ENCODE measurements at places on chromosomes 12 and 14.

- DNase-seq, result no peak
Observed at GRCh38 chr12:87254381-87255030, 774.7 kb downstream of the C12orf50 start.

DNA sequence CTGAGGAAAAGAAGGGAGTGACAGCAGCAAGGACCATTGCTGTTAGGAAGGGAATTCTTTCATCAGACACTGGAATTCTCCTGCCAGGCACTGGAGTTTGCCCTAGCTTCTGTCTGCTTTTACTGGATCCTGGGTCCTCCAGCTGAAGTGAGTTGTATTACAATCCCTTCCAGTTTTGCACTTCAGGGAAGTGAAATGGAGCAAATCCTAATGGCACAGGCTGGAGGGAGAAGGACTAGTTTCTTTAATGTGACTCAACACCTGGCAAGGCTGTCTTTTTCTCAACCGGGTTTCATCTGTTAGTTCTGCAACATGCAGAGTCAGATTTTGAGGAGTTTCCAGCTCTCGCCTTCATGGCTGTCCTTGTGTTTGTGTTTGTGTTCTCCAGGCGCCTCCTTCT, 45.8 kb downstream of the ETV6 start:
- DNase-seq, result no peak

GRCh38 chr14:94364037-94364436, 24.4 kb downstream of the SERPINA1 start:
- DNase-seq, result no peak

DNA sequence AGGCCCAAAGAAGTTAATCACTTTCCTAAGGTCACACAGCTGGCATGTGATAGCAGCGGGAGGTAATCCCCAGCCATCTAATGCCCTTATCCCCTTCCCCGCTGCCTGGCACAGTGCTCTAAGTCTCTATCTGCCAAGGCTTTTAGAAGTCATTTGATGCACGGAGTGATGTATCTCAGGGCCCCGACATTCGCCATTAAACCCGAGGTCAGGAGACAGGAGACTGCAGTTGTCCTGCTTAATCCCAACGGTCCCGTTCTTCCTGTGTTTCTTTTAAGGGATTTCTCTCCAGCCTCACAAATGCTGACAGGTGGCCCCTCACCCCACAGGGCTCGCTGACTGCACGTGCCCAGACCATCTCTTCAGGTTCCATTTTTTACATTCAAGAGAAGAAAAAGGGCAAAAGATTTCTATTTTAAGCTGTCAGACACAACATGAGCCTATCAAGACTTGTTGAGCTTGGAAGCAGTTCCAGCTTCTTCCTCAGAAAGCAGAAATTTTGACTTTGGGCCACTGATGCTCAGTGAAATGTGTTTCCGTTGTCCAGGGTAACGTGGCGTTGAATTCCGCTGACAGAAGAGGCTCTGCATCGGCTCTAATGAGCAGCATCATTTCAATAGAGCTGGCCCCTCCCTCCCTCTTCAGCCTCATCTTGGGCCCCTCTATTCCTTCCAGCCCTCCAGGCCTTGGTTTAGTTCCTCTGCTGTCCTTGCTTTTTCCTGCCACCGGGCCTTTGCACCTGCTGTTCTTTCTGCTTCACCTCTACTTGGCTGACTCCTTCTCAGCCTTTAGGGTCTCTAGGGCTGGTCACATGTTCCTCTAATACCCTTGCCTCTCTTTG, 171.5 kb downstream of the CHST11 start:
- DNase-seq, result no peak

DNA sequence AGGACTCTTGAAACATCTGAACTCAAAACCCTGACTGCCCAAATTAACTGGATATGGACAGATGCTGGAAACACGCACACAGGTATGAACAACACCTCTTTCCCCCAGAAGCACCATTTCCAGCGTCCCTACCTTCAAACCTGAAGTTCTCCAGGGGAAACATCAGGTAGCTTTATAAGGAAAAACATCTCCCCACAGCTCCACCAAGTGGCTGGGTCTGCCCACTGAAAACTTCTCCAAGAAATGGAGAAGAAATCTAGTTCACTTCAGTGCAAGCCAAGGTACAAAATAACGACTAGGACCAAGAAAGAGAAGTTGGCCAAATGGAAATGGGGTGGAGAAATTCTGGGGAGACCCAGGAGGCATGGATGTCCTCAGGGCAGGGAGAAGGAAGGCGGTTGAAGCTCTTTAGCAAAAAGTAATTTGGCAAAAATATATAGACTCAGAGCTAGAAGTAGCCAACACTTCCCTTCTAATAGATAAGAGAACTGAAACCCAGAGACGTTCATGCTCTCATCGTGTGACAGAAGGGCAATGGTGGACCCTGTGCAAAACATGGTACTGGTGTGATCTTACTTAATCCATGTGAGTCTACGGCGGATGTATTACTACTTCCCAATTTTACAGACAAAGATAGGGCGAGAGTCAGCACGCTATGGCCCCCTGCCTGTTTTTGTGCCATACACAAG, 10.5 kb upstream of the NUAK1 start:
- no peak for DNase-seq
